ENCODE measurements at places on chromosomes 1 and 21.

DNA sequence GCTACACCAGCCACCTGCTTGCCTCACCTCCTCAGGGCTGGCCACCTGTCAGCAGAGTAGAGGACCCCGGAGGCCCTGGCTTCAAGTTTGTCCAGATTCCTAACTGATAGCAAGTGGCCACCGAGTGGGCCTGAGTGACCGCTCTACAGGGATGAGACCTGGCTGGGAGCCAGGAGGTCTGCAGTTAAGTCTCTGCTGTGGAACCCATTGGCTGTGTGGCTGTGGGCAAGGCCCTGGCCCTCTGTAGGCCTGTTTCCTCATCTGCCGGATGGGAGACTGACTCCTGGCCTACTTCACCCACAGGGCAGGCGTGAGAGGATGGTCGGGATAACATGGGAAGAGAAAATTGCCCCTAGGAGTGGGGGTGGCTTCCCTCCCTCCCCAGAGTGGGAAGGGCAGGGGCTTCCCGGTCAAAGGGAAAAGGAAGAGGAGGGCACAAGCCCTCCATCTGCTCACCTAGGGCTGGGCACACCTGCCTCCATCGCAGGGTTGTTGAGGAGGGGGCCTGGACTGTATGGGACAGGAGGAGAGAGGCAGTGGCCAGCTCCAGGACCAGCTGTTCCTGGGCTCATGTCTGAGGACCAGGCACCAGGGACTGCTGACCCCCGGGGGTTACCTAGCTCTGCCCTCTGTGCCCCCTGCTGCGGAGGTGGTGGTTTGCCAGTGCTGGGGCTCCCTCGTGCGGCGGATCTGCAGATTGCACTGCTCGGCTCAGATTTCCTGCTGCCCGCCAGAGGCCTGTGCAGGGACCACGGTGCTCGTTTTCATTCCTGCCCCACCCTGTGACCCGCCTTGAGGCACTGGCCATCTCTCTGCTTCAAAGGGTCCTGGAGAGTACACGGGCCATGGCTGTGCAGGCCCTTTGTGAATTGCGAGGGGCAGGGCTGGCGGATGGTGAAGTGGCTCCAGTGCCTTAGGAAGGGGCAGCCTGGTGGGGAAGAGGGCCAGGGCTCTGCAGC lies 9.1 kb upstream of the MTFR1L start:
- peak; percentile 92 for DNase-seq

DNA sequence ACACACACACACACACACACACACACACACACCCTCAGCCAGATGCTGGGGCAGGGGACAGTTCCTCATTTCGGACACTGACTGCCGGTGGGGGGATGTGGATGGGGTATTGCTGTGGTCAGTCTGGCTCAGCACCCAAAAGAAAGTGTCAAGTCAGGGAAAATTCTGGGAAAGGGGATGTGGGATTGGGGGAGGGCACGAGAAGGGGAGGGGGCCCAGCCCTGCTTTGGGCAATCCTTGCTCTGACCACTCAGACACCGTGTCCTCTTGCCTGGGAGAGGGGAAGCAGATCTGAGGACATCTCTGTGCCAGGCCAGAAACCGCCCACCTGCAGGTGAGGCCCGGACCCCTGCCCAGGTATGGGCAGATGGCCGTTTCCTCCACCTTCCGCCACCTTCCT lies at the start of gene C1QC:
C1QC (plus strand) TSS at position 253 of the 400 bp plus-strand sequence. CDS start 391 bp downstream, outside the sequence.
- DNase-seq: no peak

DNA sequence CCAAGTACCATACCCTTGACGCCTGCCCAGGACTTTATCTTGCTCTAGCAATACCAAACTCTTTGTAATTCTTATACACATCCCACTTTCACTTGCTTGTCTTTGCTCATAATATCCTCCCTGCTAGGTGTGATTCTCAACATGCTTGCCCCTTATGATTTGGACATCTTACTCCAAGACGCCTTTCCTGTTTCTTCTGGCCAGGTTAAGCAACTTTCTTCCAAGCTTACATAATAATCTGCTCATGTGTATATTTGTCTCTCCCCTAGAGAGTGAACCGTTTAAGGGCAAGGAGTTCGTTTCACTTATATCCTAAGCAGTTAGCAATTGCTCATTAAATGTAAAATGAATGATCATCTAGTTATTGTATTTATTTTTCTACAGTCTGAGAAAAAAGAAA lies 21.8 kb downstream of the CRYZL1 start:
- no peak for DNase-seq

GRCh38 chr1:27862004-27862403 lies 10.3 kb upstream of the THEMIS2 start:
- DNase-seq: no peak

GRCh38 chr1:197768014-197768805 lies 7.1 kb downstream of the DENND1B start:
- DNase-seq: no peak

DNA sequence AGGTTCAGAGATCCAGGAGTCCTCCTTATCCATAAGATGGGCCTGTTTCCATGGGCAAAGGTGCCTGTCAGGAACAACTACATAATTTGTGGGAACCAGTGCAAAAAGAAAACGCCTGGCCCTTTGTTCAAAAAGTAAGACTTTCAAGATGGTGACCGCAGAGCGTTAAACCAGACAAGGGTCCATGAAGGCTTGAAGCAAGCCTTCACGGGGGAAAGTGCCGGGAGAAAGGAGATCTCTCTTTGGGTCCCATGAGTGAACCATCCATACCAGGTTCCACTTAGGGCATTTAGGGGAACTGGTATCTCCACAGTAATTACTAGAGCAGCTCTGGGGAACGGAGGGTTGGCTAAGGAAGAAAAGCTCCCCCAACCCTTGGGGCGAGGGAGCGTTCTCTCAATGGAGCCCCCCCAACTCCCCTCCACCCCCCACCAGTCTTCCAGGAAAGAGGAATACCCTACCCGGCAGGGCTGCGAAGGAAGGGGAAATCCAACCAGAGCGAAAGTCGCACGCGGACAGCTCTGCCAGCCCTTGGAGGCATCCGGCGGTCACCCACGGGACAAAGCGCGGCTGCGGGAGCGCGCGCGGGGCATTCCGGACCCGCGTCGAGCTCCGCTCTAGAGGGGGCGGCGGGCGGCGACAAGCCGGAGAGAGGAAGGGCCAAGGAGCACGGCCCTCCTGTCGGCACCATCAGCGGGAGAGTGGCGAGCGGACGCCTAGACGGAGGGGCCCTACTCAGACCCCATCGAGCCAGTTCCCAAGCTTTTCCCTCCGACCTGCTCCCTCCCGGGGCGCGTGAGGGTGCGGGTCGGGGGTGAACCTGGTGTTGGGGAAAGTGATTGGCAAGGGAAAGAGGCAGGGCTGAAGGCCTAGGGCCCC lies 687 bp upstream of the RASSF5 start:
- no peak for DNase-seq

- DNase-seq: no peak
Measured at GRCh38 chr1:33836911-33837310, 27.0 kb upstream of the HMGB4 start.

DNA sequence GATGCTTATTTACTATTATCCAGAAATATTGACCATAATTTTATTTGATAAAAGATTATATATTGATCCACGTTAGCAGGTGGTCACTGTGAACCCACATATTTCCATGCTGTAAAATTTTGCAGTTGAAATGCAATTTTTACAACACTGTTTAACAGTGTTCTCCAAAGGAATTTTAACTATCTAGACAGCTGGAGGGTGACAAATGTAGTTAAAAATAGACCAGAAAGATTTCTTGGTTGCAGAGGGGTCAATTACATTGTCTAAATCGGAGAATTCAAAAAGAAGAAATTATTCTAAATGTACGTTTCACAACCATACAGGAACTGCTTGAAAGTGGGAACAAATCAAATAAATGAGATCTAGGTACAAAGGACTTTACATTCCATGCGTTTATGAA lies 625.2 kb upstream of the NCAM2 start:
- DNase-seq: no peak

GRCh38 chr1:108779455-108779854 lies 33.0 kb downstream of the STXBP3 start:
- DNase-seq: no peak

- no peak for DNase-seq
Measured at GRCh38 chr1:172929006-172929405, 121.7 kb downstream of the TNFSF18 start.

DNA sequence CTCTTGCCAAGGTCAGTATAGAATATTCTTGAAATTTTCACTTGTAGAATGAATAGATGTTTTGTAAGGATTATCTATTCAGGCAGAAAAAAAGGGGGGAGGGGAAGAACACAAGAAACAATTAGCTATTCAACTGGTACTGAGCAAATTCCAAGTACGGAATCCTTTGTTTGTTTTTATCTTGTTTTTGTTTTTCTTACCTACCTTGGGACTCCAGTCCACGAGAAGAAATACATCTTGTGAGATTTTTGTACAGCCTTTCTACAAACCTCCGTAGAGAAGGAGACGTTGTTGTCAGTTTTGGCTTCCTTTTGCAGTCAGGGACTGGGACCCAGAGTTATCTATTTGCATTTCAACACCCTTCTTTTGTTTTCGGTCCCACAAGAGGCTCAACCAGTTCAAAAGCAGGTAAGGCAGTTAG lies 36.0 kb downstream of the ZNF281 start:
- no peak for DNase-seq

GRCh38 chr1:11836955-11837766 lies 10.4 kb downstream of the NPPA start:
- DNase-seq: no peak

DNA sequence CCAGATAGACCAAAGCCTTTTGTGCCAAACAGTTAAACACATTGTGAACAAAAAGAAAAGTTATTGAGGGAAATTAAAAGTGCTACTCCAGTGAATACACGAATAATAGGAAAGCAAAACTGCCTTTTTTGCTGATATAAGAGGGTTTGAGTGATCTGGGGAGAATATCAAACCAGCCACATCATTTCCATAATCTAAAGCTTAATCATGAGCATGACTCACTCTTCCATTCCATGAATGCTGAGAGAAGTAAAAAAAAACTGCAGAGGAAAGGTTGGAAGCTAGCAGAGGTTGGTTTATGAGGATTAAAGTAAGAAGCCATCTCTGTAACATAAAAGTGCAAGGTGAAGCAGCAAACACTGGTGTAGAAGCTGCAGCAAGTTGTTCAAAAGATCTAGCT lies 350.6 kb upstream of the NCAM2 start:
- no peak for DNase-seq

DNA sequence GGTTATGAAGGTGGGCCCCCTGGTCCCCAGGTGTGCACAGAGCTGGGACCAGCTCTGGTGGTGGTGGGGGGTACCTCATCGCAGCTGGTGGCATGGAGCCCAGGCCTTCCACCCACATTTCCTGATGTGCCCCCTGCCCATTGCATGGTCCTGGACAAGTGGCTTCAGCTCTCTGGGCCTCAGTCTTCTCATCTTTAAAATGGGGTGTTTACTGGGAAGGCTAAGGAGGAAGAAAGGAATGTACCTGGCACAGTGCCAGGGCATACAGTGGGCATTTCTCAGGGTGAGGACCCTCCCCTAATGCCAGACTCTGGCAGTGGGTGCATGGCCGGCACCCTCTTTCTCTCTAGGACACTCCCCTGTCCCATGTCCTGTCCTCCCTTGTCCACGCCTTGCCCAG lies 7.5 kb downstream of the CLCNKB start:
- no peak for DNase-seq

DNA sequence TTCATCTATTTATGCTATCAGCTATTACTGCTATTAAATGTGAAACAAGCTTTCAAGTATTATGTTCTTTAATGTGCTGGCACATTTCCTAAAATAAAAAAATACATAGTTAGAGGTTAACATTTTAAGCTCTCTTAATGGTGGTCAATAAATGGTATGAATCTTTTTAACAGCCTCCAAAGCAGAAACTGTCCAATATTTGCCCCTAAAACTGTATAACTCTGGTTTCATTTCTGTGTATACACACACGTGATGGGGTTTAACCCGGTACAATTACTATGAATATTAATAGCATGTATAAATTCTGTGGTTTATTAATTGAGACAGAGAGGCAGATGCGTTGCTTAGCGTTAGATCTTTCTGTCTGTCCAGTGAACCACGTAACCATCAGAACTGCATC lies 2.2 kb downstream of the ESRRG start:
- DNase-seq: no peak

DNA sequence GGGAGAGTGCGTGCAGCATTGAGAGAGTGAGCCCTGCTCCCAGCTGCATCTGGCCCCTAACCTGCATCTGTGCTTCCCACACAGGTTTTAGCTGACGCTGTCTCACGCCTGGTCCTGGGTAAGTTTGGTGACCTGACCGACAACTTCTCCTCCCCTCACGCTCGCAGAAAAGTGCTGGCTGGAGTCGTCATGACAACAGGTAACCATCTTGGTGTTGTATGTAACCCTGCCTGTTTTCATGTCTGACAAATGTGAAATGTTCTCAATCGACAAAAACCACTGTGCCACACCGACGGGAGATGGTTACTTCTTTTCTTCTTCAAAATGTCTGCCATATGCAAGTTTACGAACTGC lies 105.8 kb downstream of the ADARB1 start:
- DNase-seq: no peak

GRCh38 chr1:118716775-118717174 lies 271.4 kb downstream of the TBX15 start:
- no peak for DNase-seq

DNA sequence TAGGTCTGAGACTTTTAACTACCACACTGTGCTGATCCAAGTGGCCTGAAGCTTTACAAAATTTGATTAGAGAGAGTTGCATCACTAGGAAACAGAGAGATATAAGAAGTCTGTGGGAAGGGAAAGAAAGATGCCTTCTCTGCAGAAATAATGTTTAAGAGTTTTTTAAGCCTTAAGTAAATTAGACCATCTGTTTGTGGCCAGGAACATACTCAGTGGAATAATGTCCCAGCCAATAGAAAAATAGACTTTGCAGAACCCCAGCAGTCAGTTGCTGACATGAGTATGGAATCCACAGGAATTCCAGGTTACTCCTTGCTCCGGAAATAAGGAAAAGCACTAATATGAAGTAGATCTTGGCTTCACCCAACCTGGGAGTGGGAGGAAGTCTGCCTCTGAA lies 144.8 kb downstream of the ST6GALNAC5 start:
- no peak for DNase-seq

All from pancreas (tissue), 10 donors.